Urinary bladder (tissue), 4 donors: ENCODE measurements at places on chromosomes 3 and 15.

- DNase-seq: peak; percentile 39
Measured at GRCh38 chr3:79729096-79729495, 38.7 kb downstream of the ROBO1 start.

DNA sequence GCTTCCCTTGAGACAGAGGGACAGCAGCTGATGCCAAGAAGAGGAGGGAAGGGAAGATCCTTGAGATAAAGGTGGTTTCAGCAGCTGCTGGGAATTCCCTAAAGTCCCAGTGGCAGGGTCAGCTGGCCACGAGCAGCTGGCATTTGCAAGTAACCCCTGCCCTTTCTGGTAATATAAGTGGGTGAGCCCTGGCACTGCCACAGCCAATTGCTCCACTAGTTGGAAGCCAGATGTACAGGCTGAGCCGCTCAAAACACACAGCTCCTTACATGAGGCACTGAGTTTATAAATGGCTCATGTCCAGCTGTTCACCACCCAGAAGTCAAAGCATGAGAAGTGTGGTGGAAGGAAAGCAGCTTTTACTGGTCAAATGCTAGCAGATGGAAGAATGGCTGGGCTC, 35.4 kb downstream of the PRR20G start:
- no peak for DNase-seq

GRCh38 chr3:135451037-135451785, 514.3 kb upstream of the PPP2R3A start:
- DNase-seq: no peak

- DNase-seq: no peak
Measured at GRCh38 chr3:128998561-128998960, 2.5 kb upstream of the EFCC1 start.

- DNase-seq: no peak
Measured at GRCh38 chr15:100758555-100758954, 121.1 kb upstream of the ALDH1A3 start.

DNA sequence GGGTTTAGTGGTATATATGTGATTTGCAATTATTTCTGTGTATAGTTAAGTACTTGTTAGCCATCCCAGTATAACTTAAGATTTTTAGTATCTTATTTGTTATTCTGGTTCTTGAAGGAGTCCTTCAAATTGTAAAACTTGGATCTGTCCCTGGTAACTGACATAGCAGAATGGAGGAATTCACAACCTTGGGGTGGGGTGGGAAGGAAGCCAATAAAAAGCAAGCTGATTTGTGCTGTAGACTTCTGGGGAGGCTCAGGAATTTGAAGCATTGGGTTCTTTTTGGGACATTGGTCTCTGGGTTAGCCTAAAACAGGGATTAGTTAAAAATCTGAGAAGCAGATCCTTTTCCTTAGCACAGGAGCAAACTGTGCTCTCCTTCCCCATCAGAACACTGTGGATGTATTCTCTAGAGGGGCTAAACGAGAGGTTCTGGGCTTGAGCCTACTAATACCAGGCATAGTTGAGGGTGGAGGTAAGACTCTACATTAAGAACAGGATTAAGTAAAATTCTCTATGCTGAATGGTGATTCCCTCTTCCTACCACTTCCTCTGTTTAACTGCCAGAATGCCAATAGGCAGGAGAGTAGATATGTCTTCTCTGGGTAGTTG, 42.2 kb downstream of the GMPS start:
- DNase-seq: no peak

GRCh38 chr15:41286665-41287333, 45.6 kb downstream of the OIP5 start:
- DNase-seq: no peak

- DNase-seq: no peak
Measured at GRCh38 chr15:90496791-90497190, 32.9 kb upstream of the CRTC3 start.

GRCh38 chr3:187287256-187287655, 4.3 kb downstream of the MASP1 start:
- DNase-seq: no peak

GRCh38 chr3:188944108-188944507, 227.7 kb upstream of the TPRG1 start:
- no peak for DNase-seq

GRCh38 chr3:171862993-171863521, 19.9 kb downstream of the TMEM212 start:
- no peak for DNase-seq

- DNase-seq: no peak
Measured at GRCh38 chr3:115825046-115825445, 201.7 kb downstream of the GAP43 start.

DNA sequence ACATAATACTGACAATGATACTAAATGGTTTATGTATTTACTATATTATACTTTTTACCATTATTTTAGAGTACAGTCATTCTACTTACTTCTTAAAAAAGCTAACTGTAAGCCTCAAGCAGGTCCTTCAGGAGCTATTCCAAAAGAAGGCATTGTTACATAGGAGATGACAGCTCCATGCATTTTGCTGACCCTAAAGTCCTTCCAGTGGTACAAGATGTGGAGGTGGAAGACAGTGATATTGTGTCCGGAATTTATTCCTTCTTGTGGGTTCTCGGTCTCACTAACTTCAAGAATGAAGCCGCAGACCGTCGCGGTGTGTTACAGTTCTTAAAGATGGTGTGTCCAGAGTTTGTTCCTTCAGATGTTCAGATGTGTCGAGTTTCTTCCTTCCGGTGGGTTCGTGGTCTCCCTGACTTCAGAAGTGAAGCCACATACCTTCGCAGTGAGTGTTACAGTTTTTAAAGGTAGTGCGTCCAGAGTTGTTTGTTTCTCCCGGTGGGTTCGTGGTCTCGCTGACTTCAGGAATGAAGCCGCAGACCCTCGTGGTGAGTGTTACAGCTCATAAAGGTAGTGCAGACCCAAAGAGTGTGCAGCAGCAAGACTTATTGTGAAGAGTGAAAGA, 20.9 kb downstream of the AVEN start:
- no peak for DNase-seq

- no peak for DNase-seq
Measured at GRCh38 chr3:39021029-39021428, 30.7 kb downstream of the SCN11A start.

DNA sequence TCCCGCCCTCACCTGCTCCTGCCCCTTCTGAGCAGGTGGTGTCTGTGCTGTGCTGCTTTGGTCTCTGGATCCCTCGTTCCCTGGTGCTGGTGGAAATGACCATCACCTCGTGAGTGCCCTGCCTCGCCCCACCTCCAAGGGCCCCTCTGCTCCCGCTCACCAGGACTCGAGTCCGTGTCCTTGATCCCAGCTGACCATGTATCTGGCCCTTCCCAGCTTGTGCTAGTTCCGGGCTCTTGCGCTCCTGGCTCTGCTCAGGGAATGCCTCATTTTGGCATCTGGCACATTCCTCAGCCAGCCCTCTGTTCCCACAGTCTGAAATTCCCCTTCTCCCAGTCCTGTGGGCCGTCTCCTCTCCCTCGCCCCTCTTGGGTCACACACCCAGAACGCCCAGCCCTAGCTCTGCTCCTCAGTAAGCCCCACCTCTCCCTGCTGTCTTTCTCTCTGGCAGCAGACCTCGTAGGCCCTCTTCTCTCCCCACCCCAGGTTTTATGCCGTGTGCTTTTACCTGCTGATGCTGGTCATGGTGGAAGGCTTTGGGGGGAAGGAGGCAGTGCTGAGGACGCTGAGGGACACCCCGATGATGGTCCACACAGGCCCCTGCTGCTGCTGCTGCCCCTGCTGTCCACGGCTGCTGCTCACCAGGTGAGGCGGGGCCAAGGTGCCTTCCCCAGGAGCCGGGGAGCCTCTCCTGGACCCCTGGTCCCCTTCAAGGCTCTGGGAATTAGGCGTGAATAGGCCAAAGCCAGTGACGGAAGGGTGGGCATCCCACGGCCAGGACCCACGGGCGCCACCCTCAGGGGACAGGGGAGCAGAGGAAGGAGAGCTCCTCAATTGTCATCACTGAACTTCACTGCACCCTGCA, 11.5 kb downstream of the SLC51A start:
- no peak for DNase-seq

DNA sequence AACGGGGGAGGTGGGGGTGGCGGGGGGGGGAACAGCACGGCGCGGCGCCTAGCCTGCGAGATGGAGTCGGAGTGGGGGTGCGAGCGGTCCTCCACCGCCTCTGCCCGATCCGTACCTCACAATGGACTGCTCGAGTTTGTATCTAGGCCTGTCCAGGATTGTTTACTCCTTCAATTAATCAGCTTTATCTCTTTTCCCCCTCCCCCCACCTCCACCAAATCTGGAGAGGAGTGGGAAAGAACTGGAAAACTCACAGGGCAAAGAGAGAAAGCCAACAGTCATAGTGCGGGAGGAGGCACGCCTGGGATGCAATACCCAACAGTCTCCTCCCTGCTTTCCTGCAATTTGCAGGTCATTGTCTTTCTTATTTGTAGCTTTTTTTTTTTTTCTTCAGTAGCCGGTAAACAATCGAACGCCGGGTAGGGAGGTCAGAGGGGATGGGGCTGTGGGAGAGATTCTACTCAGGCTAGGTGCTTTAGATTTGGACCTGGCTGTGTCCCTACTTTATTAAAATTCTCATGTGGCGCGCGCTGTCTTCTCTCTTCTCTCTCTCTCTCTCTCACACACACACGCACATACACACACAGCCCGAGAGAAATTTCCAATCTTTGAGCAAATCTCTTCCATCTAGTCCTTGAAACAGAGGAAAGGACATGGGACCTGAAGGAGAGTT, 6.9 kb upstream of the MEIS2 start:
- no peak for DNase-seq

DNA sequence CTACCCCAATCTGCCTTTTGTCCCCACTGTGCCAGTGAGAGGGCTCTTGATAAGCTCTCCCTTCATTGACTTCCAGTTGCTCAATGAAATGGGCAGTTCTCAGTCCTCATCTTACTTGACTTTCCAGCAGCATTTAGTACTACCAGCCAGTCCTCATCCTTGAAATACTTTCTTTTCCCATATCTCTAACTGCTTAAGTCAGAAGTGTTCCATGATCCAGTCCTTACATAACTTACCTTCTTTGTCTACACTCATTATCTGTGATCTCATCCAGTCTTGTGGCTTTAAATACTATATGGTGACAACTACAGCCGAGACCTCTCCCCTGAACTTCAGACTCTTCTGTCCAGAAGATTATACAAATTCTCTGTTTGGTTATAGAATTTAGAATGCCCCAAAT, 28.7 kb downstream of the RARRES1 start:
- no peak for DNase-seq

DNA sequence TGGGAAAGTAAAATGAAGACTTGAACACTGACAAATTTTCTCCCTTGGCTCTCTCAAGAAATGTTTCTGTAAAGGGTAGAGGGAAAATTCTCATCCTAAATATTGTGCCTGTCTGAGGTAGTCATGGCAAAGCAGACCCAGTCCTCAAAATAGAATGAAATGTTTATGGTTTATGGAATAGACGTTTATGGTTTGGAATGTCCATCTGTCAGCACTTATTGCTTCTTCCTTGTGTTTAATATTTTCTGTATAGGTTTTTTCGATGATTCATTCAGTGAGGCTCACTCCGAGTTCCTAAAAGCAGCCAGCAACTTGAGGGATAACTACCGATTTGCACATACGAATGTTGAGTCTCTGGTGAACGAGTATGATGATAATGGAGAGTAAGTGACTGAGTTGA, 13.9 kb downstream of the ELL3 start:
- DNase-seq: no peak

- DNase-seq: peak; percentile 10
Measured at GRCh38 chr3:196216089-196216564, at the start of gene SLC51A. SLC51A (plus strand) TSS chr3:196216534; CDS start chr3:196216713, 179 bp downstream.

DNA sequence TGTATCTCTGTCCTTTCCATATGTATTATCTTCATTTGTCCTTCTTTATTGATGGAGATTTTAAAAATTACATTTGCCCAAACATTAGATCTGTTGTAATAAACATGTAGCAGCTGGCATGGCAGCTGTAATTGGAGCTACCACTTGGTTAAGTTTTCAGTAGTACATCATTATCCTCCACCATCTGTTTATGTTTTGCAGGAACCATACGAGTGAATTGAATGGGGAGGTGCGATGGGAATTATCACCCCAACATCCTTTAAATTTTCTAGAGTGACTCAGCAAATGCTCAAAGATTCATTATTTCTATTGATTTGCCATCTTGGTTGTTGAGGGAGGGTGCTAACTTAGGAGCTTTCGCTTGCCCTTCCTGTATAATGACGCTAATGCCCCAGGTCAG, 32.6 kb upstream of the NOX5 start:
- DNase-seq: no peak

GRCh38 chr3:58434511-58434910, 879 bp upstream of the PDHB start:
- DNase-seq: no peak

GRCh38 chr3:177449360-177450006, 252.2 kb upstream of the TBL1XR1 start:
- no peak for DNase-seq

DNA sequence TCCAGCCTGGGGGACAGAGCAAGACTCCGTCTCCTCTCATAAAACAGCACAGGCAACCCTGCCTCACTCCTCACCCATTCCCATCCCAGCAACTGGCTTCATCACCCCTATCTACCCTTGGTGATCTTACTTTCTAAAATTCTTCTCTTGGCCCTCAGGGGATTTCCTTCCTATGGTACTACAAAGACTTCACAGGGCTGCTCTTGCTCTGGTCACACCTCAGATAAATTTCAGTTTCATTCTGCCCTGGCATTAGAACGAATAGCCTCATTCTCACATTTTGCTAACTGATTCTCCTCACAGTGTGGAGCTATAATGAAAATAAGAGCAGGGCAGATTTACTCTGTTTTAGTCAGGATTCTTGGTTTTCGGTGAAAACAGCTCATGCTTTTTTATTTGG, 22.1 kb upstream of the CRBN start:
- DNase-seq: no peak

GRCh38 chr3:185645596-185646381, 59.7 kb downstream of the SENP2 start:
- DNase-seq: no peak

DNA sequence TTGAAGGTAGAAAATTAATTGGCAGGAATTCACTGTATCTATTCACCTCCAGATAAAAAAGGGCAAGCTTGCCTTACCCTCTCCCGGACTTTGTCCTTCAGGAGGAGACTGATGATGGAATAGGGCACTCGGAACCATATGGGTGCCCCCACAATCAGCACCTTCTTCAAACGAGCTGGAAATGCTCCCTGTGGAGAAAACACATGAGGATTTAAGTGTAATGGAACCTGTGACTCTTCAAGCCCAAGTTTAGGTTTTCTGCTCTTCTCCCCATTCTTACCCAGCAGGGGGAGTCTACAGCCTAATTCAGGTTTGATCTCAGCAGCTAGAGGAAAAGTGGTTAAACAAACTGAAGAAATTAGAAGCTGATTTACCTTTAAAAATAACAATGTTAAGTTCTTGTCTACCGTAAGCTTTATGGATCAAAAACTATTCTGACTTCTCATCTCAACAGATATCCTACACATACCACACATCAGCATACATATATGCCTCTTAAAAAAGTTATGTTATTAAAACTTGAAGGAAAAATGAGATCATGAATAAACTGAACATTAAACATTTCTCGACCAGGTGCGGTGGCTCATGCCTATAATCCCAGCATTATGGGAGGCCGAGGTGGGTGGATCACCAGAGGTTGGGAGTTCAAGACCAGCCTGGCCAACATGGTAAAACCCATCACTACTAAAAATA, 57.5 kb upstream of the SIN3A start:
- no peak for DNase-seq

- DNase-seq: peak; percentile 60
Measured at GRCh38 chr3:72820415-72820814, 27.8 kb downstream of the SHQ1 start.
